Cardiac muscle cell (in vitro differentiated cells and primary cell): ENCODE measurements at places on chromosomes 2 and 18.

DNA sequence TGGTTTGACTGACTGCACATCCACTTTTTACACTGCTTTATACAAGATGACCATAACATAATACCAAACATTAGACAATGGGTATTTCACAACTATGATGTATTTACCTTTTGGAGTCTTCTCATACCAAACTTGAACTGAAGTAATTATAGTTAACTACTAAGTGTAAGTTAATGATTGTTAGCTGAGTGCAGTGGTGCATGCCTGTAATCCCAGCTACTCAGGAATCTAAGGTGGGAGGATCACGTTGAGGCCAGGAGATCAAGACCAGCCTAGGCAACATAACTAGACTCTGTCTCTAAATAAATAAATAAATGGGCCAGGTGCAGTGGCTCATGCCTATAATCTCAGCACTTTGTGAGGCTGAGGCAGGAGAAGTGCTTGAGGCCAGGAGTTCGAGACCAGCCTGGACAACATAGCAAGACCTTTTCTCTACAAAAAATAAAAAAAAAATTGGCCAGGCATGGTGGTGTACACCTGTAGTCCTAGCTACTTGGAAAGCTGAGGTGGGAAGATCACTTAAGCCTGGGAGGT, 44.9 kb upstream of the ORC2 start:
- DNase-seq: no peak

DNA sequence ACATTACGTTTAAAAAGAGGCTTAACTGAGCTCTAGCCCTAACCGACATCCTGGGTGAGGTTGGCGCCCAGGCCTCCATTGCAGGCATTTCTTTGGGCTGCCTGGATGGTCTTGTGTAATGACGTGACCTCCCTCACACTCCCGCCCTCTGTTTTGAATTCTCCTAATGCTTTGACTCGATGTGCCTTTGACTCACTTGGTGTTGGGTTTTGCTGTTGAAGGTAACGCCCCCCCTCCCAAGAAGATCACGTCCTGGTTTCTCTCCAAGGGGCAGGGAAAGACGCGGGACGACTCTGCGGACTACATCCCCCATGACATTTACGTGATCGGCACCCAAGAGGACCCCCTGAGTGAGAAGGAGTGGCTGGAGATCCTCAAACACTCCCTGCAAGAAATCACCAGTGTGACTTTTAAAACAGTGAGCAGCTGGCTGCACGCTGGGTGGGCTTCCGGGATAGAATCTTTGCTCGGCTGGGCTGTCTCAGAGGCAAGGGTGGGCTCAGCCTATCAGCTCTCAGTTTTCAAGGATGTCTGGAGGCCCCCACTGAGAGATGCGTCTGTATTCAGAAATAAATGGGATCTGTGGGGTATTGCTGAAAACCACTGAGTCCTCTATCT, 87.9 kb upstream of the ATG16L1 start:
- no peak for DNase-seq

- DNase-seq: no peak
Measured at GRCh38 chr2:188853307-188853706, 120.9 kb upstream of the COL3A1 start.

DNA sequence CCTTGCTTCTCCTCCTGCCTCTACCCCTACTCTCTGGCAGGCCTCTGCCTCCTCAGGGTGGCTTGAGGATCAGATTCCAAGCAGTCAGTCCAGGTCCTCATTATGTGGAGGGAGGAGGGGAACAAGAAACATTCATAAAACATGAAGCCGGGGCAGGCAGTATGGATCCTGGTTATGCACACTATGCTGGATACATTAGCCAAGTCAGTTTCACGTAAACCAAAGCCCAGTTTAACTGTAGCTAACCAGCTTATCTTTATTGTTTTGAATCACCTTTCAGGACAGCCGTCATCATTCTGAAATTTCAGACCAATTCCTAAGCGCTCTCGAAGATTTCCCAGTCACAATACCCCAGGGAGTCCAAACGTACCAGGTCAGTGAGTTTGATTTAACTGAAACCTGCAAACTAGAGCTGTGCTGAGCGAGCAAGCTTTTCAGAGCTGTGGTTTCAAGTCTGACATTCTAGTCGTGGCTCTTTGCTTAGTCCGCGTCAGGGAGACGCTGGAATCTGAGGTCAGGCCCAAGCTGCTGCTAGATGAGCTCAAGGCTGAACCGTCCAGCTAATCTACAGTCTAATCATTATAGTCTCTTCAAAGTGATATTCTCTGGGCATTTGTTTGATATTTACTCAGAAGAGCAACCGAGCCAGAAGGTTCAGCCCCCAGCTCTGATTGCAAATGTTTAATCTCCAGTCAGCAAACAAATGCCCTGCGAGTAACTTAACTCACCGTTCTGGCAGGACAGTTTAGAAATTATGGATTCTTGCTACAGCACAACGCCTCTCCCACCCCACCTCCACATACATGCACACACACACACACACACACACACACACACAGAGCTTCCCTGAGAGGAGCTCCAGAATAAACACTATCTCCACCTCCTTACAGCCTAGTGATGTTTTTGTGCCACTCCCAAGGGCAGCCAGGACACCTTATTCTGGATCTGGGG, 63.8 kb upstream of the BZW1 start:
- DNase-seq: no peak

DNA sequence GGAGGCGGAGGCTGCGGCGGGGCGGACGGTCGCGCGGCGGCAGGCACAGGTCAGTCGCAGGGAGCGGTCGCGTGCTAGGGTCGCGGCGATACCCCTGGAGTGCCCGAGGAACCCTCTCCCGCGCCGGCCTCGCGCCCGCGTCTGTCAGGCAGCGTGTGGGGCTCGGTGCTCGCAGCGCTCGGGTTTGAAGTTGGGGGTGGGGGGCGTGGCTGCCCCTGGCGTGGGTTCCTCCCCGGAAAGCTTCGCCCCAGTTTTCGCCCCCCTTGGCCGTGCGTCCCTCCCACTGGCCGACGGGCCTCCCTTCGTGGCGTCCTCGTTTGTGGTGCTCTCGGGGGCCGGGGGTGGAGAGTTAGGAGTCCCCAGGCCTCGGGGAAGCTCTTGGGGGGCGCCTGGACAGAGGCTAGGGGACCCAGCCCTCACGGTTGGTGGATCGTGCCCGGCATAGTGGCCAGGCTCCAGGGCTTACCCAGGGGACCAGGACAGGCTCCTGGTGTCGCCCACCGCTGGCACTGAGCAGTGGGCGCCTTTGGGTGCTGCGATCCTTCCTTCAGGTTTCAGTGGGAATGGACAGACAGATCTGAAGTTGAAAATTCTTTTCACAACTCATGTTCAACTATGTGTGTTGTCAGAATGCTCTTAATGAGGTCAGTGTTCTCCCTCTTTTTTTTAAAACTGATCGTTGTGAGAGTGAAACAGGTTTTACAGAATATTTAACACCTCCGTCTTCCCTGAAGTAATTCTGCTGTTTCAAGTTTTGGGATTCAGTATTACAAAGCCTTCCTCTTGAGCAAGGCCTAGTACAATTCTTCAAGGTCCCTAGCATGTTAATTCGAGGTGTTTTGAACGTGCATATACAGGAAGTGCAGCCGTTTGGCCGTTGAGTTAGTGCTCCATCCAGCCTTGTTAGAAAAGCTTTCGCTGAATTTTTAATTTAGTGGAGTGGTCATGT, 604 bp downstream of the RALBP1 start:
- DNase-seq: peak; percentile 46

GRCh38 chr18:62744076-62744968, 29.0 kb downstream of the PHLPP1 start:
- no peak for DNase-seq

- no peak for DNase-seq
Measured at GRCh38 chr2:188316342-188316741, 24.7 kb downstream of the GULP1 start.

GRCh38 chr2:225355788-225356187, 43.7 kb upstream of the NYAP2 start:
- DNase-seq: no peak

DNA sequence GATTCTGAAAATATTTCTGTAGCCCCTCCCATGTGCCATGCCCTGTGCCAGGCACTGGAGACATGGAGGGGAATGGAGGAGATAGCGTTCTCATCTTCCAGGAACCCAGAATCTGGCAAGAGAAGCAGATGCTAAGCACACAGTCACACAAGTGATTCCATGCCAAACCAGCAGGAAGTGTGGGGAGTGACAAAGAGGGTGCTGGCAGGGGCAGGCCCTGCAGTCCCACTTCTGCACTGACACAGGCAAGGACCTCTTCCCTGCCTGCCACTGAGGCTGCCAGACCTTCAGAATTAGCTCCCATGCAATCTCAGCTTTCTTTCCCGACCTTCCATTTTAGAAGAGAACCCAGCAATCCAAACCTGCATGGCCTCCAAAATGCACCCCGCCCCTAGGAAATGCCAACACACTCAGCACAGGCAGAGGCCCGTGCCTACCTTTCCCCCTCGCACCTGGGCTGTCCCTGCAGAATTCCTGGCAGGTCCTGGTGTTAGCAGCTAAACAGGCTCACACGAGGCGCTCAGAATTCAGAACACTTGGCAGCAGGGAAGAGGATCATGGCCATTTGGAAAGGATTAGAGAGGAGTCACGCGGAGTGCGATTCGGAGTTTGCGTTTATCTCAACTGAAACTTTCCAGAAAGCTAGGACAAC, 155.3 kb downstream of the MSH2 start:
- no peak for DNase-seq

- DNase-seq: no peak
Measured at GRCh38 chr2:177155631-177156030, 57.0 kb upstream of the HNRNPA3 start.

DNA sequence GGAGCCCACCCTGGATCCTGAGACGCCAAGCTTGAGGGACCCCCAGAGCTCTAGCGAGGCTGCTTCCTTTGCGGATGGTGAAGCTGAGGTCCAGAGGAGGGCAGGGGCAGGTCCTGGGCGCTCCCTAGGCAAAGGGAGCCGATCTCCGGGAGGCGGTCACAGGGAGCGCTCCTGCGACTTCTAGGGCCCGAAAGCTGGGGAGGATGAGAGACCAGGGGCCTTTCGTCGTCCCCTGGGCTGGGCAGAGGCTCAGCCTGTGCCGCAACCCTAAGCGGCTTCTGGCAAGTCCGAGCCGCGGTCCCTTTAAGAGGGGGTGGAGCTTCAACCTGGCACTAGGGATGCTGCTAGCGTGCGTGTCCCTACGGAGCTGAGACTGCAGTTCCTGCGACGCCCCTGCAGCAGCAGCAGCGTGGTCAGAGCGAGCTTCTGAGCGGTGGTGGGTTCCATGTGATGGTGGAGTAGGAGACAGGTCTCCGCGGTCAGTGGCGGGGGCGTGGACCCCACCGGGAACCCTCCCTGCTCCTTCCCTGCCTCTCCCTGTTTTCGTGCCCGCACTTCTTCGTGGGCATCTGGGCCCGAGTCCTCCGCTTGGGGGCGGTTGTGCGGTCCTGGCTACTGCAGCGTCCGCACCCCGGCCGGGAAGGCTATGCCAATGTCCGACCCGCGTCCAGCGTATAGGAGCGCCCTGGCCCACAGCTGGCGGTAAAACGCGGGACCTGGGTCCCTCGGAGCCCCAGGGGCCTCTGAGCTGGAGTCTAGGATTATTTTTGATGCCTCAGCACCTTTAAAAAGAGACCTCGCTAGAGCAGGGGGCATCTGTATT, 154.6 kb downstream of the CCDC74A start:
- peak; percentile 86 for DNase-seq

GRCh38 chr2:66281980-66282379, 152.9 kb upstream of the MEIS1 start:
- DNase-seq: no peak

DNA sequence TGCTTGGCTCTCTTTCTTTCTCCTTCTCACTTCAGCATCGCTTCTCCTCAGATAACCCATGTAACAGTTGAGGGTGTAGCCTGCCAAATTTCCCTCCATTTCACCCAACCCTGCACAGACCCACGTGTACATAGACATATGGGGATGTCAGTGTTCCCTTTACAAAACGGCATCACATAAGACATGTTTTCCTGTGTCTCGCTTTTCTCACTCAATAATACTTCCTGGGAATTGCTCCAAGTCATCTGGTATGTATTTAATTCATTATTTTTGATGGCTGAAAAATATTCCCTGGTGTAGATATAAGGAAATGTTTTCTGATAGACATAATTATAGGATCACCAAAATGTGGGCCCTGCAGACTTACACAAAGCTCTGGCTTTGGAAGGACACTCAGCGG, 176.8 kb downstream of the LOXHD1 start:
- no peak for DNase-seq

DNA sequence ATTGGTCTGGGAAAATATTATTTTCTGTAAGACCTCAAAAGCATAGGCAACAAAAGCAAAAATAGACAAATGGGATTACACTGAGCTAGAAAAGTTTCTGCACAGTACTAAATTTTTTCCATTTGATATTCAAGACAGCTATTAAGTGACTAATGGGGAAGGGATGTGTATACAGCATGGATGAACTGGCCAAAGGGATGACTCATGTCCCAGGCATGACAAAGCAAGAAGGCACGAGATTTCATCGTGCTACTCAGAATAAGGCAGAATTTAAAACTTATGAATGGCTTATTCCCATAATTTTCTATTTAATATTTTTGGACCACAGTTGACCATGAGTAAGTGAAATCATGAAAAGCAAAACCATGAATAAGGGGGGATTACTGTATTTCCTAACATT, 1250.1 kb upstream of the GYPC start:
- peak; percentile 94 for DNase-seq

GRCh38 chr18:79657342-79657996, 22.1 kb upstream of the CTDP1 start:
- no peak for DNase-seq

GRCh38 chr2:73937103-73937885, 10.6 kb downstream of the DGUOK start:
- no peak for DNase-seq

GRCh38 chr2:216133397-216133796, 24.2 kb downstream of the XRCC5 start:
- no peak for DNase-seq

DNA sequence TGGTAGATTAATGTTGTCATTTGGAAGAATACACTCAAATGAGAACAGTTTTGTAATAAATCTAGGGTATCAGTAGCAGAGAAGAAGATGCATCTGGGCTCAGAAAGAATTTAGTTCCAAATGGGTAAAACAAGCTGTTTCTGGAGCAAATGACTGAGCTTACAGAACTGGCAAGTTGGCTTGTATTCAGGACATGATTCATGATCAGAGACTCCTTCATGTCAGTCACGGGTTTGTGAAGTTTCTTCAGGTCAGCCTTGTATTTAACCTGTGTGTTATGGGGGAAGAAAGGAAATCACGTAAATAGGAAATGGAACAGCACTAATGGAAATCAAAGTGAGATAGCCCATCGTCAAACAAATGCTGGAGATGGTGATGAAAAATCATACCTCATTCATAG, 109.1 kb downstream of the RIF1 start:
- peak; percentile 6 for DNase-seq

DNA sequence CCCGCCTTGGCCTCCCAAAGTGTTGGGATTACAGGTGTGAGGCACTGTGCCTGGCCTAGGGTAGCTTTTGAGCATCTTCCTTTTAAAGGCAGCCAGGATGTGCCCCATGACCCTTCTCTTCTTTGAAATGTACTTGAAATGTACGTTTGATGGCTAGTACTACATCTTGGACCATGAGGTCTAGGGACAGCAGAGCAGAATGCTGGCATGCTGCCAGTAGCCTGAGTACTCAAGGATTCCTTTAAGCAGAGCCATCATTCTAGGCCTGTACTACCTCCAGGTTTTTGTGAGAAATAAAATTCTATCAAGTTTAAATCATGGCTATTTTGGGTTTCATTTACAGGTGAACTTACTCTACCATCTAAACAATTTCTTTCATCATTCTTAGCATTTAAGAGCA, 2.9 kb upstream of the EML6 start:
- peak; percentile 31 for DNase-seq

GRCh38 chr2:30074023-30074422, 72.8 kb upstream of the YPEL5 start:
- DNase-seq: no peak

- DNase-seq: no peak
Measured at GRCh38 chr18:68409576-68409975, 305.3 kb downstream of the TMX3 start.

GRCh38 chr2:170307555-170308351, 129.8 kb downstream of the MYO3B start:
- DNase-seq: no peak
